Globus pallidus (tissue), 1 donor: ENCODE measurements at places on chromosomes 3 and 15.

DNA sequence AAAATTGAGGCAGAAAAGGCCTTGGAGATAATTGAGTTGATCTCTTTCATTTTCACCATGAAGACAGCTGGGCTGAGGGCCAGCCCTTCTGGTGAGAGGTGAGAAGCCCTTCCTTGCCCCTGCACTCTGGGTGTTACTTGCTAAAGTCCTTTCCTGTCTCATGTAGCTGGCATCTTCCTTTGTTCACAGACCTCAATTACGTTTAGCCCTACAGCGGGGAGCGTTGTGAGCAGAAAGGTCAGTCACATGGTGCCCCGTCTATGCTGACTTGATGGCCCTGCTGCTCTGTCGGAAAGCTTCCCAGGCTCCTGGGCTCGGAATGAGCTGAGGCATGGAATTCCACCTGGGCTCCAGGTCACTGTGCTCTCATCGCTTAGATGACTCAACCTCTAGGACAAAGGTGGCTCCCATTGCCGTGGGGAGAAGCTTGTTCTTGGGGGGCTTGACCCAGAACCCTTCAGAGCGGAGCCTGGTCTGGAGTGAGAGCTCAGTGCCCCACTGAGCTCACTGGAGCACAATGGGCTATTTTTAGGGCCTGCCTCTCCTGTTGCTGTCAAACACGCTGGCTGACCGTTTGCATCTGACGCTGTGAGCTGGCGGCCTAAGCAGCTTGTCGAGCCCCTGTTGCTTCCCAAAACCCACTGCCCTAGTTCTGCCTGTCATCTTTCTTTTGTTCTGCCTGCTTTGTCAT is 47.0 kb downstream of the RPLP1 start:
- no peak for DNase-seq

GRCh38 chr3:32177702-32178198 is 60.7 kb upstream of the CMTM8 start:
- peak; percentile 36 for DNase-seq

DNA sequence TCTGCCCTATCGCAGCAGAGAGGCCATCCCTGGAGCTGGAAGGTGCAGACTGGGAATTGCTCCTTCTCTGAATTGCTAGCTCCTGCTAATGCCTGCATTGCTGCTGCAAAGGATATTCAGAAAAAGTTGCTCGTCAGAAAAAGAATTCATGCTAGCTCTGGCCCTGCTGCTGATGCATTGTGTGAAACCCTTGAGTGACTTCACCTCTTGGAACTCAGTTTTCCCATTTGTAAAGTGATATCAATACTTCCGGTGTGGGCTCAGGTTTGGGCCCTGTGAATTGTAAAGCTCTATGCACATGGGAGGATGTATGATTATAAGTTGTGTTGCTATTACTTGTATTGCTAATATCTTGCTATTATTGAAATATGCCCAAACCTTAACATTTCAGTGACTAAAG is 11.4 kb downstream of the SQOR start:
- no peak for DNase-seq

GRCh38 chr15:83698294-83698693 is 44.4 kb downstream of the ADAMTSL3 start:
- DNase-seq: no peak

GRCh38 chr3:38163841-38164642 is 1.3 kb upstream of the OXSR1 start:
- DNase-seq: no peak

- DNase-seq: no peak
Observed at GRCh38 chr15:73125219-73125618, 73.0 kb downstream of the NEO1 start.

GRCh38 chr3:165195640-165196576 is at the start of gene SLITRK3:
SLITRK3 (minus strand) TSS chr3:165196384; CDS start chr3:165190830, 5,554 bp downstream.
- DNase-seq: peak; percentile 12

GRCh38 chr3:174102866-174103265 is 705.3 kb downstream of the NLGN1 start:
- DNase-seq: no peak
